ENCODE measurements at places on chromosomes 7 and 10.

GRCh38 chr10:81575036-81575435 is 300.0 kb upstream of the NRG3 start:
- no peak for DNase-seq

GRCh38 chr10:2949221-2949947 is 118.0 kb upstream of the PFKP start:
- DNase-seq = no peak

- no peak for DNase-seq
Observed at GRCh38 chr10:59073456-59074053, 102.9 kb upstream of the PHYHIPL start.

DNA sequence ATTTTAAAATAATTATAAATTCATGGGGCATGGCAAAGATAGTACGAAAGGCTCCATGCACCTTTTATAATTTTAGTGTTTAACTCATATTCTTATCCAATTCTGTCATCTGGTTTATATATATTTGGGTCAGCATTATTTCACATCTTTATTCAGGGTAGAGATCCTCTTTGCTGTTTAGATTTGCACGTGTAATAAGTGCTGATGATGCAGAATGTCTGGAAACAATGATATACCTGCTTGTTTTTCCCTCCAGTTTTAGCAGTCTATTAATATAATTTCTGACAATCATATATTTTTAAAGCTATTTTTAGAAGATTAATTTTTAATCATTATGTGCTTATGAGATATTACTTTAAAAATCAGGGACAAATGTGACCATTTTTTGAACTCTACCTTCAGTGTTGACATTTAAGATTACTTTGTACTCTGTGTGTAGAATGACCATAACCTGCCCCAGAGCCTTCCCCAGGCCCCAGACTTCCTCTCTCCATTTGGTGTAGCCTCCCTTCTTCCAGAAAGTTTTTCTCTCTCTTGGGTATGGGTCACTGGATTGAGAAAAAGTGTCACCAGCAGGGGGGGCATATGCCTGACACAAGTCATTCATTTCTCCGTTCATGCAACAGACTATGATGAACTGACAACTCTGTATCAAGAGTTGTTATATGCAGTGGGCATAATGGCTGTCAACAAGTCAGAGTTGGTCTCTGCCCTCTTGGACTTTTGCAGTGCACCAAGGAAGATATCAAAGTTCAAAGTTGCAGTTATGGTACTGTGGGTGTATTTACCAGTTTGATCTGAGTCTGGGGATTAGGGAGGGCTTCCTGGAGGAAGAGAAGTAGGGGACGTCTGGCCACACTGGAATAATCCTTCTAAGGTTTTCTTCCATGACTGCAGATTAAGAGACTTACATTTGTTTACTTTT is 192.6 kb upstream of the CCDC6 start:
- no peak for DNase-seq

DNA sequence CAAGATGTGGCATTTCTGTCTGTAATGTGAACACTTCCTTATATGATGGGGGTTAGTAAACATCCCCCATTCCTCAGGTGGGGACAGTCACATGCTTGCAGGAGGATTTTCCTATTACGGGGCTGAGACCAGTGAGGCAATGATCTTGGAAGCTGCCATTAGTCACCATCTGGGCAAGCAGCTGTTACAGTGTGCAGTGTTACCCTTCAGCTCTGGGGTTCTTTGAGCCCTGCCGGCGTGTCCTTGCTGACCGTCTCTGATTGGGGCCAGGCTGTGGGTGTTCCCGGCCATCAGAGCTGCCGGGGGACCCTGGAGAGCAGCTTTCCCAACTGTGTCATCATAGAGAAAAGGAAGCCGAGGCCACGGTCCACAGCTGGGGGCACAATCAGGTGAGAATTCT is 126.8 kb upstream of the FAM20C start:
- DNase-seq = no peak

Measured in COR-L47 (cell line).